ENCODE measurements at places on chromosomes 2 and 18. TPM values are rescaled to one million over a fixed set of nuclear protein-coding genes. Genes with fewer than 3 reads are reported as not detected.

DNA sequence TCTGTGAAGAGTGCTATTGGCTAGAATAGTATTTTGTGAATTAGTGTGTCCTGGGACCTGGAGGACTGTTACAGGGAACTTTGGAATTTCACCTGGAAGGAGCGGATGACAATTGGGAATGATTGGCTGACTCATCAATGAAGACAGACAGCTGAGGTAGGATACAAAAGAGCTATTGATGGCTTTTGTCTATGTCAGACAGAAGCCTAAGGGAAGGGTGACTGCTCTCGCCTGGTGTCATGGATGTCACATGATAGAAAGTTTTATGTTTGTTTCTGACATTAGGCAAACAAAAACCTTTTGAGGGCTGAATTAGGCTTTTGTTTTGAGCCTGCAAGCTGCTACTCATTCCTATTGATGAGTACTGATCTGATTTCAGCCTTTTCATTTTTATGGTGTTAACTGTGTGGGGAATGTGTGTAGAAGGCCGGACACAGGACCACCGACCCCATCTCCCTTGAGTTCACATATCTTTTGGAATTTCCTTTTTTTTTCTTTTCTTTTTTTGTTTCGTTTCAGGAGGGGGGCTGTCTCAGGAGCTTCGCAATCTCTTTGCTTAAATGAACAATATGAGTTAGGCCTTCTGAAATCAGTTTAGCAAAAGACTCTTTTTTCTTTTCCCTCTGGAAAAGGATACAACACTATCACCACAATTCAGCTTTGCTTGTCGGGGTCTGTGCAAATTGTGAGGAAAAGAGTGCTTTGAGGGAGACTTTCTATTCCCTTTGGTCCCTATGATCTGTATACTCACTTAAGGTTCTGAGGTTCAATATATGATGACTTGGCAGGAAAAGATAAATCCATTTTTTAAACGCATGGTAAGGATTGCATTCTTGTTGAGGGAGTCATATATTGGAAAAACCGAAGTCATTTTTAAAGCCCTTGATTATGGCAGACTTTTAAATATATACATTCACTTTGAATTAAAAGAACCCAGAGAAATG, 207.9 kb upstream of the FIGN start:
- DNase-seq, result no peak

DNA sequence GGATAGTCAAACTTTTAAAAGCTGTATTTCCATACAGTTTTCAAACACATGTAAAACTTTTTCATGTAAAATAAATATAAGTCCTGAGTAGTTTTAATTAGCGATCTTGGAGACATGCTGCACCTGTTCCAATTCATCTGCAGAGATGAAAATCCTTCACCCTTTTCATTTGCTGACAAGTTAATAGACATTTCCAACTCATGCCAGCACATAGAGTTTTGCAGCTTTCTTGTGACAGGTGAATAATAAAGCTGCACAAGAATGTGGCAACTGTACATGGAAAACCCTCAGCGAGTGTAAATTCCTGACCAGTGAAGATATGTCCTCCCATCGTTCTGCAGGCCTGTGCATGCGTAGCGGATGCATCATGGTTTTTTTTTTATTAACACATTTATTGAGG, 771.4 kb downstream of the TDRD15 start:
- DNase-seq, result no peak

- no peak for DNase-seq
These were observed 60.1 kb upstream of the RBBP8 start for GRCh38 chr18:22872900-22873537.

DNA sequence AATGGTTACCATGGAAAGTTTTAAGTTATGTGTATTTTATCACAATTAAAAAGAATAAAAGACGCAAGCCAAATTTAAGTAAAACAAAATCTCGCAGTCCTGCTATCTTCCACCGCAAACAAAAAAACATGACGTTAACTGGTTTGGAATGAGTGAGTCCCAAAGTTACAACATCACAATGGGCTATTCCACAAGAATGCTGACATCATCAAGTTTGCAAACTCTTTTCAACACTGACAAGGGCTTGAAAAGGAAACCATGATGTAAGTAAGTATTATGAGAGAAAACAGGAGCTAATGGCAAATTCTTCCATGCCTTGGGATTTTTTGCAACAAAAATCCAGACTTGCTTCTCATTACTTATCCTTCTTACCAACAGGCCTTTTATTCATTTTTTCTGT, 31.1 kb downstream of the SIGLEC15 start:
- DNase-seq, result no peak

- DNase-seq, result no peak
These were observed 15.7 kb downstream of the C1QL2 start for GRCh38 chr2:119142824-119143223.

CYP27A1 gene
- 10.5 TPM for total RNA-seq

DCDC2C gene
- not detected for total RNA-seq
